Cardiac fibroblast (primary cell): ENCODE measurements at places on chromosomes 4 and X.

DNA sequence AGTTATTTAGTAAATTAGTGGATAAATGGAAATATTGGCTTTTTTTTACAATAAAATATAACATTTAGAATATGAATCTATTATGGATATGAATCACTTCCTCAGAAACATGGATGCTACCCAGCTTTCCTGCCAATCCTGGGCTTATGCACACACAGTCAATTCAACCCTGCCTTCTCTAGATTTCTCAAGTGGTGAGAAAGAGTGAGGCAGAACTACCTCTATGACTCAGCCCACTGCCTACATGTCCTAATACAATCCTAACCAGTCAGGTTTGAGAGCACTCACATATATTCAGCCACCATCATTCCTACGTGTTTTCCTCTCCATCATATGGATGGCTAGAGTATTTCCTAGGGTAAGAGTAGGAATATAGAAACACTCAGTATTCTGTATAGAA lies 91.1 kb upstream of the ANKRD50 start:
- DNase-seq: peak; percentile 85

DNA sequence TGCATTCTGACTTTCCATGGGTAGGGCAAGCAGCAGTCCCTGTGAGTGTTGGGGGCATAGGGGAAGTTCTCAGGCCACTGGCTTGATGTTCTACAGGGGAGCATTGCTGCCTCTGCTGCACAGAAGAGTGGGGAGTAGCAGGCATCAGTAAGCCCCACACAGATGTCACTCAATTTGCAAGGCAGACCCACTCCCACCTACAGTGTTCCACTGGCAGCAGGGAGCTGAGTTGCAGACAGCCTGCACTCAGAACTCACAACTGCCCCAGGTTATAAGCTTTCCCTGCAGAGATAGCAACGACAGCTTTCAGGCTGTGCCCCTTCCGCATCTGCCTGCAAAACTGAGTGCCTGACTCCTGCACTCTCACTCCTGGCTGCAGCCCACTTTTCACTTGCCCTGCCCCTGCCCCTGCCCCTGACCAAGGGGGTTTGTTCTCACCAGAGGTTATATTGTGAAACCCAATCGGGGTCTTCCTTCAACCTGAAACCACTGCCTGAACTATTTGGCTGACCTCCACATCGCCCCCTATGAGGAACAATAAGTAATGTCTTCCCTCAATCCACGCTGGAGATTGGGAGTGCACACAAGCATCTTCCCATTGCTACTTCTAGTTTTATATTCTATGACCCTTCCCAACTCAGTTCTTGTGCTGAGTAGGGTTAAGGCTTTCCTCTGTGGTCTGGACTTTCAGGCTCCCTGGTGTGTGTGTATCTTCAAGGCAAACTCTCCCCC lies 227.4 kb upstream of the CXorf51B start:
- no peak for DNase-seq

- peak; percentile 46 for DNase-seq
Observed at GRCh38 chr4:111630705-111631104, 514.5 kb upstream of the FAM241A start.

GRCh38 chrX:135531813-135532212 lies 11.4 kb downstream of the INTS6L start:
- DNase-seq: no peak

GRCh38 chrX:120735966-120736365 lies 106.1 kb upstream of the C1GALT1C1 start:
- DNase-seq: no peak

DNA sequence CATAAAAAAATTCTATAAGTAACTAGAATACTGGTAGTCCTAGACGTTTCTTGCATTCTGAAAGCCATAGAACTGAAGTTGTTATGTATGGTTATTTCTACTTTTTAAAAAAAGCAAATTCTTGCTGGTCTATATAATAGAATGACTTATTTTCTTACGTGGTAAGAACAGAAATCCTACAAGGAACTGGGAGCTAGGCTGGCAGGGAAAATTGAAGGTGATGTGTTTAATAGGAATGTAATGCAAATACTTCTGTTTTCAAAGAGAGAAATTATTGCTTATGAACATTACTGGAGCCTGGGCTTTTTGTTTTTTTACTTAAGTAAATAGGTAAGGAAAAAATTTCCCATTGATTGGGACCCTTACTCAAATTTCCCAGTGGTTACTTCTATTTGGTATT lies 8.9 kb downstream of the CCNA2 start:
- DNase-seq: no peak

- no peak for DNase-seq
Observed at GRCh38 chr4:1381944-1382541, 24.2 kb downstream of the NKX1-1 start.

GRCh38 chr4:1768367-1769034 lies 24.6 kb upstream of the FGFR3 start:
- no peak for DNase-seq

GRCh38 chr4:82403725-82404124 lies 26.5 kb downstream of the HNRNPDL start:
- peak; percentile 43 for DNase-seq

DNA sequence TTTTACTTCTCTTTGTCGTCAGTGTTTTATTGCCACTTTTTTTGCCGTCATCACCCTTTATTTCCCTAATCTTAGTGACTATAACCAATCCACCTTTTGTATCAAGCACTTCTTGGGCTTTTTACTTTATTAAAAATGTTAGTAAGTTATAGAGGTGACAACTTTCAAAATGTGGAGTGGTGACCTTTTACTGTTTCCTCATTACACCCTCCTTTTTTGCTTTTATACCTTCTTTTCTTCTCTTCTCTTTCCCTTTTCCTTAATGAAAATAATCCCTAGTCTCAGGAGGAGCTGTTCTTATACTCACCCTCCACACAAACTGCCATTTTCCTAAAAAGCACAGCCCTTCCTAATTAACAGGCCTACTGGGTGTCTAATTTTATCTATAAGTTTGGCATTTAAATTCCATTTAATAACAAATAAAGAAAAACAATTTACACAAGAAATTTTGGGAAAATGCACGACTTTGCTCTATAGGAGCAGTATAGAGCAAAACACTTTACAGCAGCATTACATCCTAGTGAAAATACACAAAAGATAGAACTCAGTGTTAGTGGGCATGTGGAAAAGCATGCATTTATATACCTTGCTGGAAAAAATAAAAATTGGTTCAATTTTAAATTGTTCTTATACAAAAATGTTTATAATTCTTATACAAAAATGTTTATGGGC lies 27.3 kb downstream of the BBS12 start:
- peak; percentile 50 for DNase-seq

DNA sequence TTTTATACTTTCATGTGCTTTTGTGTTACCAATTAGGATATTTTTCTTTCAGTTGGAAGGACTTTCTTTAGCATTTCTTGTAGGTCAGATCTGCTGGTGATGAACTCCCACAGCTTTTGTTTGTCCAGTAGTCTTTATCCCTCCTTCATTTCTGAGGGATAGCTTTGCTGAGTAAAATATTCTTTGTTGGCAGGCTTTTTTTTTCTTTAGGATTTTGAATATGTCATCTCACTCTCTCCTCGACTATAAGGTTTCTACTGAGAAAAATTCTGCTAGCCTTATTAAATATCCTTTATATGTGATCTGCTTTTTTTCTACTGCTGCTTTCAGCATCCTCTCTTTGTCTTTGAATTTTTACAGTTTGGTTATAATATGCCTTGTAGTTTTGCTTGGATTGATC lies 49.6 kb upstream of the POF1B start:
- DNase-seq: no peak

DNA sequence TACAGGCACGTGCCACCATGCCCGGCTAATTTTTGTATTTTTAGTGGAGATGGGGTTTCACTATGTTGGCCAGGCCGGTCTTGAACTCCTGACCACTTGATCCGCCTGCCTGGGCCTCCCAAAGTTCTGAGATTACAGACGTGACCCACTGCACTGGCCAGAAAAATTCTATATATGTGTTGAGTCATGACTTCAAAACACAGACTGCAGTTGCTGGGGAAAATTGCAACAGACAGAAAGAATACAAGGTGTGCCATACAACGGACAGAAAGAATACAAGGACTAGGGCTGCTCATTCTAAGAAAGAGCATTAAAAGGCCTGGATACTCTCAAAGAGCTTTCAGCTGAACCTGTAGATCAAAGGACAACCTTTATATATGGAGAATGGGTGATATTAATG lies 109.6 kb upstream of the ACSL4 start:
- peak; percentile 58 for DNase-seq

- DNase-seq: no peak
Observed at GRCh38 chr4:28221536-28221935, 1360.9 kb downstream of the STIM2 start.

GRCh38 chr4:140049849-140050637 lies 103.9 kb downstream of the MAML3 start:
- DNase-seq: peak; percentile 58

DNA sequence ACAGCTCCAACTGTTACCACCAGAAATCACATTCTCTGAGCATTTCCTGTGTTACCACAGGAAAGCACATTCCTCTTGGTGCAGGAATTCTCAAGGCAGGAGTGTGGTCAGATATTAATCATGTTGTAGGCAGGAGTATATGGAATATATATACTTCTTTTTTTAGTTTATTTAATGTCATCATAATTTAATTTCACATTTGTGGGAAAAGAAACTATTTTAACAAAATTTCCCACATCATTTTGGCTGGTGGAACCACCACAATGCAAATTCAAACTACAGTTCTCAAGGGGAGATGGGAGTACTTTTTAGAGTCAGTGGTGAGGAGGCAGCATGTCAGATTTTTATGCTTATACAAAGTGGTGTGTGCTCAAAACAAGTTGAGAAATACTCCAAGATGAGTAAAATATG lies 139.0 kb downstream of the ATP10D start:
- peak; percentile 79 for DNase-seq

GRCh38 chr4:68361146-68361589 lies 11.3 kb upstream of the YTHDC1 start:
- peak; percentile 43 for DNase-seq

DNA sequence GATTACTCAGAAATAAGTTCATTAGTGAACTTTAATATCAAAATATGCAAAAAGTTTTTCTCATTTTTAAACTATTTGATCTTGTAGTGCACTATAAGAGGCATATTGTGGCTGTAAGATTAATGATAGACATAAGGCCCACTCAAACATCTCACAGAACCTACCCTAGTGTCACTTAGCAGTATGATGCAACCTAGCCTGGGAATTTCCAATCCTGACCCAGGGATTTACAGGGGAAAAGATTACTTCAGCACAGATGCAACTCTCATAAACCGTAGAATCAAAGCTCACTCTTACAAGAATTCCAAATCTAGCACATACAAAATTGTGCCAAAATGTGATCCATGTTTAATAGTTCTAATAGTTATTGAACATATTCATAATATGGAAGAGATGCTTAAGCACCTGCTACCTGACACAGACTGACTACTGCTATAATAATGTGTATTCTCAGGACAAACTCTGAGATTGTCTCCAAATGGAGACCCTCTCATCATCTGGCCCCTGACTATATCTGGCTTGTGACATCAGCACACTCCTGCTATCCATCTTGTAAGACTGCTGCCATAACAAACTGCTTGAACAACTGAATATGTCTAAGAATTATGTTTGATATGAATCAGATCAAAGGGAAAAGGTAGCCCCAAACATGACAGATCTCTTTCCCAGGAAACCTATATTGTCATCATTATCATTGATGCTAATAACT lies 271.9 kb downstream of the PABPC4L start:
- DNase-seq: no peak
